ENCODE measurements at places on chromosomes 1 and 21. TPM values are rescaled to one million over a fixed set of nuclear protein-coding genes. Genes with fewer than 3 reads are reported as not detected.

NOS1AP gene
- 34.8 TPM for total RNA-seq

- DNase-seq, result no peak
Measured at GRCh38 chr1:2639607-2640521, 7.0 kb upstream of the MMEL1 start.

- no peak for DNase-seq
Measured at GRCh38 chr1:219573960-219574359, 38.9 kb downstream of the ZC3H11B start.

GRCh38 chr1:223486932-223487886 lies 94.0 kb downstream of the CCDC185 start:
- DNase-seq, result no peak

IL12RB2 gene
- not detected for total RNA-seq
